ENCODE measurements at places on chromosomes 5 and 9.

- no peak for DNase-seq
These were observed 24.4 kb downstream of the MLLT3 start for GRCh38 chr9:20597862-20598261.

GRCh38 chr9:98494852-98495251, 213.9 kb downstream of the GABBR2 start:
- DNase-seq, result no peak

GRCh38 chr5:68533571-68534084, 318.1 kb downstream of the PIK3R1 start:
- no peak for DNase-seq

- DNase-seq, result no peak
These were observed 417.5 kb upstream of the MEF2C start for GRCh38 chr5:89300426-89300970.

GRCh38 chr9:115671963-115672305, 481.7 kb upstream of the PAPPA start:
- no peak for DNase-seq

- DNase-seq, result no peak
These were observed 45.7 kb downstream of the SEMA5A start for GRCh38 chr5:9500193-9500592.

DNA sequence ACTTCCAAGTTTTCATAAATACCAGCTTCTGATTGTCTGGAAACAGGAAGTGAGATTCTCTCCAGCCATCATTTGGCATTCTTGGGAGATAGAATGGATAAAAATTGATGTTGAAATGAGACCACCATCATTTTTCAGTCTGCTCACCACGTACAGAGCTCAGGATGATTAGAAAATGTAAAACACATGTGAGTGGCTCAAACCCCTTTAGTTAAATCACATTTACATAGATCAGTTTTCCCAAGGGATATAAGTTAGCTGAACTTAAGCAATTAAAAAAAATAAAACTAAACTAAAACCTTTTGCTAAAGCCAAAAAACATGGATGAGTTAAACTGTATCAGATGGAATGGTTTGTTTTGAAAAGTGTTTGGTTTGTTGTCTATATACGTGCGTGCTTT, 37.1 kb upstream of the GDNF start:
- no peak for DNase-seq

GRCh38 chr9:98342098-98342819, 86.8 kb upstream of the TBC1D2 start:
- no peak for DNase-seq

GRCh38 chr5:45796959-45797553, 100.9 kb upstream of the HCN1 start:
- no peak for DNase-seq

DNA sequence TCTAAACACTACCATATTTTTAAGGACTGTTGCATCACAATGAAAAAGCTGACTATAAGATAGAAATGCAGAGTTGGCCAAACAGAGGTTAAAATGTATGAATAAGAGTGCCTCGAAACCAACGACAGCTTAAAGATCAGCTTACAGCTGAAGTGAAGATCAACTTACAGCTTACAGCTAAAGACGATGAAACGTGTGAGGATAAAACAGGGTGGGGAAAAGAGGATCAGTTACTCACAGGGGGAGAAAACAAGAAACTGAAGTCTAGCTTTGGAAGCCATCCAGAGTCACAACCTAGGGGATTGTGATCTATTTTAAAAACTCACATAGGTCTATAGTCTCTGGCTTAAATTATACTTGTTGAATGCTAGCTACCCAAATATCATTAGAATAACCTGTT, 220.0 kb downstream of the SNCAIP start:
- DNase-seq, result no peak

DNA sequence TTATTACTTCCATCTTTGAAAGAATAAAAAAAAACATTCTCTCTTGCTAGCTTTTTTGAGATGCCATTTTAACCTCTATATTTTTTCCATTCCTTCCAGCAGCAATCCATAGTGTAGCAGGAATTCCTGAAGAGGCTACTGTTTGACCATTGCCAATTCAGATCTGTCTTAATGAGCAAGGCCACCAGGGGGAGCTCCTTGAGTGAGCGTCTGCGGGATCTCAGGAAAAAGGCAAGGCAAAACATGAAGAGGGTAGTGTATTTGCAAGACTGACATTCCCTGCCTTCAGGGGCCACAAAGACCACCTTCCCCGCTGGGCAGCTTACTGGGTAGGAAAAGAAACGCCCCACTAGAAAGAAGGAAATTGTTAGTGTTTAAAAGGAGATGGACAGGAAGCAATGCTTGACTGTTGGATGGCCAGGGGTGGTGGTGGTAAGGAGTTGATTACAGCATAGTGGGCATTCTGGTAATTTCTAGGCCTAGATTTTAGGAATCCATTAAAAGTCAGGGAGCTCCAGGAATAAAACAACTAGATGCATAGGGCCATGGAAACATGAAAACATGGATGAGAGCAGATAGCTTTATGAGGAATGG, 206.6 kb upstream of the HAPLN1 start:
- DNase-seq, result no peak

DNA sequence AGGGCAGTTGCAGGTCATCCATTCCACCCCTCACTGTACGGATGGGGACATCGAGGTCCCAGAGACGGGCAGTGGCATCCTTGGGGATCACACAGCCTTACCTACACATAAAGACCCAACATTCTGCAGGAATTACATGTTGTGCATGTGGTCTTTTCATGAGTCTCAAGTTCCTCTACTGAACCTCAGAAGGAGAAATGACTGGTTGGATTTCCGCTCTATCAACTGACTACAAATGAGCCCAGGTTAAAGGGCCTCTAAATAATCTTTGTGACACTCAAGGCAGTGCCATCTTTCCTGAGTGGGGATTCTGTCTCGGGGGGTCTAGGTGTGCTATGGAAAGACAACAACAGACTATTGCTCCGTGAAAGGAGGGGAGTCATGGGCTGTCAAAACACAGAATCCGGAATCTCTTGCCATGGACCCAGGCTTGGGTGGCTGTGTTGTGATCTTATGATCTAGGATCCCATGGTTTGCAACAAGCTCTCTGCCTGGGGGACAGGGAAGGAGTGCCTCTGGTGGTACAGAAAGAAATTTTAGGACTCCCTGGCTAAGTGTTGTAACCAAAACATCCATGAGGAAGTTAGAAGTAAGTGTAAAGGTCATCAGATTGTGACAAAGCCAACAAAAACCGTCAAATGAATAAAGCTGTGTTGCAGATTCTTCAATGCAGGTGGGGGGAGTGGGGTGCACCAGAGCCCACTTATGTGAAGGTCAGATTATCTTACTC, 1.9 kb upstream of the SLC31A2 start:
- DNase-seq, result no peak

DNA sequence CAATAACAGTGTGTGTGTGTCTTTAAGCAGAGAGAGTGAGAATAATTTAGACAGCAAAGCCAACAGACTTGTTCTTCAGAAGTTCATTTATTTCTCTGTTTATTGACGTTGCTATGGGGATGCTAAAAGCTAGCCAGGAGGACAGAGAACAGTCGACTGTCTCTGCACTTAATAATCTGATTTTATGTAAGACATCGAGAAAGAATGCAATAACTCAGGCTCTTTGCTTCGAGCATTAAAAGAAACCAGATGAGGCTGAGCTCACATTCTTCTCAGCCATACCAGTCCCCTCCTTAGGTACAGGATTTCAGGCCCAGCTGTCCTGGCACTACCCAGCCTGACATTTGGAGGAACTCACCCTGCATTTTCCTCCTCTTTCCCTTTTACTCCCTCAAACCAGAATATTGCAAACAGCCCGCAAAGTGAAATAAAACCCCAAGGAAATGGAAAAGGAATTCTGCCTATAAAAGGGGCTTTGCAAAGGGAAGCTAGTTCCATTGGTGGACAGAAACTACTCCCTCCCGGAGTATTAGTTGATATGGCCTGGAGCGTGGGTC, 44.5 kb upstream of the DPYSL3 start:
- DNase-seq, result no peak

DNA sequence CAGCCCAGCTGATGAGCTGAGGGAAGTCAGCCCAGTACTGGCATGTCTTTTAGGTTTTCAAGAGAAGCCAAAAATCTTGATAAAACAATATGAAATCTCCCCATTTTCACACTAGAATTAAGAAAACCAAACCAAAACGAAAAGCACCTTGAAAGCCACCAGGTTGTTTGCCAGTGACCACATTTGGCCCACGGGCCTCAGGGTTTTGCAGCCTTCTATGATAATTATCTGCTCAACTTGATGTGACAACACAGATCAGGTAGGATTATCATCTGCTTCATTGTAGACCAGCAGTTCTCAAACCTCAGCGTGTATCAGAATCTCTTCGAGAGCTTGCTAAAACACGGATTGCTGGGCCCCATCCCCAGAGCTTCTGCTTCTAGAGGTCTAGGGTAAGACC, 101.4 kb downstream of the GALNT10 start:
- no peak for DNase-seq

DNA sequence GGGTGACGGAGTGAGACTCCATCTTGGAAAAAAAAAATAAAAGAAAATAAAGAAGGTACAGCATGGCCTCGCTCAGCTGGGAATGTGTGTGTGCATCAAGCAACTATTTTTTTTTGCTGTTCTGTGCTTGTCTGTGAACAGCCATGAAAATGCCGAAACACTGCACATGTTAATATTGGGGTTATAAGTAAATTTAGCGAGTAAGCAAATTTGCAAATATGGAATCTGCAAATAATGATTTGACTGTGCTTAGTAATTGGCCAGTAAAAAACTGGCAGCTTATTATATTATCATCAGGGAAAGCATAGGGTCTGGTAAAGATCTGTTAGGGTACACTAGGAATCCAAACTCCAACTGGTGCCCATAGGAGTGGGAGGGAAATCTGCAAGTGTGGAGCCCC, 278.1 kb upstream of the KLF4 start:
- DNase-seq, result no peak

DNA sequence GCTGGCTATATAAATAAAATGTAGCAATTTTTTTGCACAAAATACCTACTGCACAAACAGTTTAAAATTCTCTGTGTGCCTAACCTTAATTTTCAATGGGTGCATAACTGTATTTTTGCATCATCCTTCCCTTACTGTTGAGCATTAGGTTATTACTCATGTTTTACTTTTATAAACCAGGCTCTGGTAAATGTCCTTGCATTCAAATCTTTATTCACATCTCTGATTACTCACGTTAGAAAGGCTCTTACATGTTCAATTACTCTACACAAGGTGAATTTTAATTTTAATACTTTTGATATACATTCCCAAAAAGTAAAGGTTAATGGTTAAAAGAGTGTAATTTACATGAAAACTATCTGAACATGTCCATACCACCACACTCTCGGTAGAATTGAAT, 246.1 kb downstream of the PRELID2 start:
- no peak for DNase-seq

DNA sequence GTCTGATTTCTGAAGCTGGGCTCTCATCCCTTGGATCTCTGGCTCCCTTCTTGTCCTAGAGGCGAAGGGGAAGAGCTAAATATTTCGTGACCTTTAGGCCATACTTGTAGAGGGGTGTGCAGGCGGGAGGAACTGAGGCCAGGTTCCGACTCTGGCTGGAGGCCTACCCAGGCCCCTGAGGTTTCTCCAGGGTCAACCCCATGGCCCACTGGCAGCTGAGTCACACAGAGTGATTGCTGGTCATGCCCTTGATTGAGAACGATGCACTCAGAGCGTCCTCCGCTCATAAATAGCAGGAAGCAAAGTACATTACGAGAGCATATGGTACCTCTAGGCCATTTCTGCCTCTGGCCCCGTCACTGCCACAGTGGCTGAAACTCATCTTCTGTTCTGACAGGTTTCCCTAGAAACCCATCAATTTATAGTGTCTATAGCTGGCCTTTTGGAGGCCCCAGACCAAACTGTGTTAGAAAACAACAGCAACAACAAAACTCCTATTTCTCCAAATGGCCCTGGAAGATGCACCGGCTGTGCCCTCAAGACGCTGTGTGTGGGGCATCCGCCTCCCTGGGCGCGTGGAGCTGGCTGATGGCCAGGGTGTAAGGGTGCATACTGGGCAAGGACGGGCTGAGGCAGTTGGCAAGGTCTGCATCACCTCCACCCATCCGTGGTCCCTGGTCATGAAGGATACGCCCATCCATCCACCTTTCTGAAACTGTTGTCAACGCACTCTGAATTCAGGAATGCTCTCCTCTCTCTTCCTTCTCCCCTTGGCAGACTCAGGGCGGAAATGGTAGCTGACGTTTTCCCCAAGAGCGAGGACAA, 32.9 kb upstream of the FCN1 start:
- no peak for DNase-seq

GRCh38 chr5:157596487-157596886, 20.9 kb upstream of the ADAM19 start:
- no peak for DNase-seq

DNA sequence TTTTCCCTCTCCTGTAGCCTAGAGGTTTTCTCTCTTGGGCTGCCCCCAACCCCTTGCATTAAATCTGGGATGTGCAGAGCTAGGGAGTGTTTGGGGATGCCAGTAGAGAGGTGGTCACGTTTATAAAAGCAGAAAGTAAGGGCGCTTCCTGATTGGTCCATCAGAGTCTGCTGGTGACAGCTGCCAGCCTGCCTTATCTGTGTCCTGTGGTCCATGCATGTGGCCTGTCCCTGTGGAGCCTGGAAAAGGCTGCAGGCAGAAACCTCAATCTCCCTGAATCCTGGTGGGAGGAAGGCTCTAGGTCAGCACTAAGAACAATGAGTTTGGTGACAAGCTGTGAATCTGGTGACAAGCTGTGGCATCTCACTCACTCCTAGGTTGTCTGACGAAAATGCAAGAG, 42.2 kb downstream of the ARHGEF37 start:
- DNase-seq, result no peak

DNA sequence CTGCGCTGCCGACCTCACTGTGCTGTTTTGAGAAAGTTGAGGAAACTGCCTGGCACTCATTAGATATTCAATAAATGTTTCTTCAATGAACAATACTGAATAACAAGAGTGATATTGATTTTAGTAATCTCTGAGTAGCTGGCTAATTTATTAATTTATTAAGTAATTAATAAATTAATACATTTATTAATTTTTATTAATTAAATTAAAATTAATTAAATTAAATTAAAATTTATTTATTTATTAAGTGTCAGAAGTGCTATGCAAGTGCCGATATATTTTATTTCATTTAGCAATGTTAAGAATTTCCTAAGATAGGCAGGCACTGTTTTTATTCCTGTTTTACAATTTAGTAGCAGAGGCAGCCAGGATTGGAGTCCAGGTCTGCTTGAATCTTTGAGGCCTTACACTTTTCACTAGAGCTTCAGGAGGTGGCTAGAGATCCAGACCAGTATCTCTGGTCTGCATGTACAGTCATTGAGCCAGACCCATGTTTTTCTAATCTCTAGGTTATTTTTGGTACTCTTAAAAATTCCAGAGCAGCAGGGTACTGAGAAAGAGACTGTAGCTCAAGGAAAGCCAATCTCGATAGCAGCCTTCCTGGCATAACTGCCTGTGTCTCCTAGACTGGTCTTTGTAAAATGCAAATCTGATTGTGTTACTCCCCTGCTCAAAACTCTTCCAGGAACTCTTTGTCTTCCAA, 109.2 kb downstream of the ARHGEF28 start:
- no peak for DNase-seq

DNA sequence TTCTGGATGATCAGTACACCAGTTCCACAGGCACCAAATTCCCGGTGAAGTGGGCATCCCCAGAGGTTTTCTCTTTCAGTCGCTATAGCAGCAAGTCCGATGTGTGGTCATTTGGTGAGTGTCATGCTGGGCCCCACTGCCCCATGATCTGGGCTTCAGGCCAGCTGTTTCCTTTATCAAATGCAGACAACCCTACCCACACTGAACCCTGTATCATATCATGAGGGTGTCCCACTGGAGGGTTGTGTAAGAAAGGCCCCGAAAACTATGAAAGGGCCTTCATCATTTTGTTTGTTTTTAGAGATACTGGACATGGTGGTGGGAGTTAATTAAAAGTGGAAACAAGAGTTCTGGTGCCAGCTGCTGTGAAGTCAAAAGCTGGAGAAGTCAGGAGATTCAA, 20.0 kb upstream of the CYFIP2 start:
- no peak for DNase-seq

- DNase-seq, result no peak
These were observed 77.2 kb downstream of the SLCO6A1 start for GRCh38 chr5:102421647-102422046.
